ENCODE measurements at places on chromosomes 4 and X.

GRCh38 chr4:15655223-15656037, at the start of gene FBXL5:
FBXL5 (minus strand) TSS chr4:15655357; CDS start chr4:15655287, 70 bp downstream.
- DNase-seq: peak; percentile 28

- DNase-seq: peak; percentile 90
These were observed 8.5 kb upstream of the ERCC6L start for GRCh38 chrX:72247206-72247942.

GRCh38 chrX:134241960-134242619, 5.1 kb downstream of the CCDC160 start:
- no peak for DNase-seq

GRCh38 chr4:47406408-47406807, 57.1 kb downstream of the COMMD8 start:
- DNase-seq: no peak

GRCh38 chrX:71650333-71650969, 16.9 kb upstream of the LOC101059915 start:
- no peak for DNase-seq

DNA sequence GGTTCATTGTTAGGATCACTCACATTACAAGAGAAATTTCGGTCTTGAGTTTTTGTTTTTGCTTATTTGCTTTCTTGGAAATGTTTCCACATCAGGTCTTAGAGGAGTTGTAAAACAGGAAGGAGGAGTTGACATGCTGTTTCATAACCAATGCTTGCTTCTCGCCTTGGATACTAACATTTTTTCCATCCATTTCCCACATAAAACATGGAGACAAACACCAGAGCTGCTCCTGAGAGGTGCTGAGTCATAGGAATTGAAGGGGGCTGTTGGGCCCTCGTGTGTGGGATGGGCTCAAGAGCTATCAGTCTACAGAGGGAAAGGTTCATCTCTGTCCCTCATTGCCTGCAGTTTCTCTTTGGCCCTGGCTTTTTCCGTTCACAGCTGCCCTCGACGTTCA, 29.9 kb downstream of the TBL1X start:
- no peak for DNase-seq

GRCh38 chr4:150006197-150006596, 72.0 kb upstream of the DCLK2 start:
- no peak for DNase-seq

GRCh38 chr4:6589444-6589843, 14.5 kb downstream of the MAN2B2 start:
- DNase-seq: no peak

DNA sequence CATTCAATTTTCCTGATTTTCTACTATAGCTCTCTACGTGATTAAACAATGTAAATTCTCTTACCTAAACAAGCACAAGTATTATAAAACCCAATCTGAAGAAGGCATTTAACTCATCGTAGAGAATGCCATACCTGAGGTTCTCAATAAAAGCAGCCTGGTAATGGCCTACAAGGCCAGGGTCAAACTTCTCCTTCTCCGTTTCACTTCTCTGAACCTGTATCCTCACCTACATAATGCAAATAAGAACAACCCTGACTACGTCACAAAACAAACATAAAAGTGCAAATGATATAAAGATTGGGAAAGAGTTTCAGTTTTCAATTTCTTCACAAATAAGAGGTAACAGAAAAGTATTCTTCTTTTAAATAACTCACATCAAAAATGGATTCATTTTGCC, 55.6 kb upstream of the STS start:
- no peak for DNase-seq

GRCh38 chr4:67684839-67685531, 16.0 kb downstream of the UBA6 start:
- DNase-seq: no peak

DNA sequence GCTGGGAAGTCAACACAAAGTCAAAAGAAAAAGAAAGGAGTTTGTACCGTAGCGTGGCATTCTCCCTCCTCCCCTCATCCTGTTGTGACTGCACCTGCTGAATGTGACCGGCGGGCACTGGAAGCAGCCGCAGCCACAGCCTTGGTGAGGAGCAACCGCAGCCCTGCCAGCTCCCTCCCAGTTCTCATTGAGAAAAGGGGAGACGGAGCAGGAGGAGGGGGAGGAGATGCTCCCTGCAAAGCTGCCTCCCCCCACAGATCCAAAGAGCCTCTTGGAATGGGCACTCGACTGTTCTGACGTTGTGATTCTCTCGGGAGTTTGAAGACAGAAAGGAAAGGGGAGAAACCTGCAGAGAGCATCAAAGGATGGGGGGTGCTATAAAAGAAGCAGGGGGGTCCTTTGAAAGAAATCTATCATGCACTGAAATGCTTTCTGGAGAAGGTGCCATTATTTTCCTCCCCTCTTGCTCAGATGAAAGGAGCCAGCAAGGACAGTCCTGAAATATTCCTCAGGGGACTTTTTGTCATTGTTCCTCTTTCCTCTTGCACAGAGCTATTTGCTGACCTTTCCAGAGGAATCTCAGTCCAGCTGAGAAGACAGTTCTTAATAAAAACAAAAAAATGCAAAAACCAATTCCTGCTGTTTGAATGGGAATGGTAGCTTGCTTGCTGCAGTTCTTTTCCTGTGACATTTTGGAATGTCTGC, 429.7 kb downstream of the MAPK10 start:
- no peak for DNase-seq

DNA sequence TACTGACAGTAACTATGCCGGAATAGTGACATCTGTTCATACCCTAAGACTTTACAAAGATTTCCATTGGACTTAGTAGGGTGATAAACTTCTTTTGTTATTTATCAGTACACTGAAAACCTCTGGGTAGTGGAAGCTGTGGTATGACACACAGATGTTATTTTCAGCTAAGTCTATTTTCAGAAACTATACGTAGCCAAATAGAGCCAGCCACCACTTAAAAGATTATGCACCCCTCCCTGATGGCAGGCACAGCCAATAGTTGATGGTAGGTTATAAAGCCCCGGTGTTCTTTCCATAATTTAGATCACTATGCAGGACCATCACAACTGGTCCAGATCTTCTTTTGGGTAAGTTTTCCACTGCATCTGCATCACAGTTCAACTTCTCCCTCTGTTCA, 1603.2 kb upstream of the PABPC4L start:
- no peak for DNase-seq

GRCh38 chr4:98993419-98994071, 2.0 kb upstream of the METAP1 start:
- DNase-seq: no peak

GRCh38 chrX:87468941-87469340, 48.7 kb upstream of the KLHL4 start:
- no peak for DNase-seq

- DNase-seq: no peak
These were observed 208.5 kb downstream of the PPP4R3C start for GRCh38 chrX:27254656-27255055.

DNA sequence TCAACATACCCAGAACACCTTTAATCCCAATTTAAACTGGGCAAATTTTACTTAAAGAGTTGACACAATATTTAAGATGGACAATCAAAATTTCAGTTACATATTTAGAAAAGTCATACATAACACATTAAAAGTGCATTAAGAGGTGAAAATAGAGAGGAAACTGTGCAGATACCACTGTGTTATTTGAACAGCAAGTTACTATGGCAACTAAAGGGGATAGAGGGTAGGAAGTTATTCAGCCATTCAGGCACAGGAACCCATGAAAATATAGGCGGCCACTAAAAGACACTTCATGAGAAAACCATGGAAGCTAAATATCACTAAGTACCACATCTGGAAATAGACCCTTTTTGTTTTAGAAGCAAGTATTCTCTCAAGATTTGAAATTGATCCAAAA, 75.1 kb downstream of the PDGFC start:
- no peak for DNase-seq

DNA sequence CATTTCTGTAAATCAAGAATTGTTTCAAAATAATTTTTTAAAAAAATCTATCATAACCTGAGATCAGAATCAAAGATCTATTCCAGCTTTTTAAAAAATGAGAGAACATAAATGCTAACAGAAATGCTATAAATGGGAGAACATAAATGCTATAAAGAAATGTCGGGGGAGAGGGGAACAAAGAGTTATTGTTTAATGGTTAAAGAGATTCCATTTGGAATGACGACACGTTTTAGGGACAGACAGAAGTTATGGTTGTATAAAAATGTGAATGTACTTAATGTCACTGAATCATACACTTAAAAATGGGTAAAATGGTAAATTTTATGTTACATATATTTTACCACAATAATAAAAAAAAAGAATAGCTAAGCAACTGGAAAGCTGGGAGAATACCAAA, 127.1 kb downstream of the ATRX start:
- DNase-seq: no peak

GRCh38 chrX:77668391-77669237, 117.4 kb downstream of the ATRX start:
- DNase-seq: no peak

DNA sequence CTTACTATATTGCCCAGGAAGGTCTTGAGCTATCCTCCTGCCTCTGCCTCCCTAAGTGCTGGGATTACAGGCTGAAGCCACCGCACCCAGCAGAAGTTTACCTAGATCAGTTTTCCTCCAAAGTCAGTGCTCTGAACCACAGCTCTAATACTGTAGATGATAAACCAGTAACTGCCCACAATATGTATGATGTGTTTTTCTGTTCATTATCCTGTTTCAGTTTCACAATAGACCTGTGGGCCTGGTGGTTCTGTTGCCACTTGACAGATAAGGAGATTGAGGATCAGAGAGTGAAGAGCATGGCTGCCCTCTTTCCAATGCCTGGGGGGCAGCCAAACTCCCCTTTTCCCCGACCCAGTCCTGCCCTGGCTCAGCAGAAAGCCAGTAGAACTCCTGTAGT, 87.0 kb downstream of the EFNB1 start:
- no peak for DNase-seq

DNA sequence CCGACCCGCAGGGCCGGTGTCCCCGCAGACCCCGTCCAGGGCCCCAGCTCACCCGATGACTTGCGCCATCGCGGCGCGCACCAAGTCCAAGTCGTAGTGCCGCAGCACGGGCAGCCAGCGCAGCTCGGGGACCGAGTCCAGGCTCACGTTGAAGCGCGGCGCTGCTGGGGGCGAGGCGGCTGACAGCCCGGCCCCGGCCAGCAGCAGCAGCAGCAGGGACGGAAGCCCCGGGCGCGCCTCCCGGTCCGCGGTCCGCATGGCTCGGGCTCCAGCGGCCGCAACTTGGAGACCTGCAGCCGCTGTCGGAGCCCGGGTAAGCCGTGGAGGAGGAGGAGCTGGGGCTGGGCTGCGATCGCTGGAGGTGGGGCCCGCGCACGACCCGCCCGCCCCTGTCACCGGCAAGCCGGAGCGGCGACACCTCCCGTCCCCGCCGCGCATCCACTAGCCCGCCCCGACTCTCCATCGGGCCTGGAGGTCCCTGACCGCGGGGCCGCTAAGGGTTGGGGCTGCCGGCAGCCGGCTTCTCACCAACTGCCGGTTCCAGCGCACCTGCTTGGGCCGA, at the start of gene NAAA:
NAAA (minus strand) TSS at position 322 of the 562 bp plus-strand sequence; CDS start at position 258, 64 bp downstream.
- DNase-seq: peak; percentile 52

- no peak for DNase-seq
These were observed 102.3 kb downstream of the F11 start for GRCh38 chr4:186368281-186368680.

DNA sequence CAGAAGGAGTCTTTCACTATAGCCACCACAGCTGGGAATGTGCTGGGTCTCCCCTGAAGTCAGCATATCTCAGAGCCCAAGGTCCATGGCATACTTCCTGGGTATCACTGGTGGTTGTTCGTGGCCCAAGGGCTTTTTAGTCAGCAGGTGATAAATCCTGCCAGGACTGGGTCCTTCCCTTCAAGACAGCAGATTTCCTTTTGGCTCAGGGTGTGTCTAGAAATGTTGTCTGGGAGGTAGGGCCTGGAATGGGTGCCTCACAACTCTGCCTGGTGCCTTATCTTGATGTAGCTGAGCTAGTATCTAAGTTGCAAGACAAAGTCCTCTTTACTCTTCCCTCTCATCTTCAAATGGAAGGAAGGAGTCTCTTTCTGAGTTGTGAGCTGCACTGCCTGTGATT, 102.4 kb upstream of the TMLHE start:
- no peak for DNase-seq

DNA sequence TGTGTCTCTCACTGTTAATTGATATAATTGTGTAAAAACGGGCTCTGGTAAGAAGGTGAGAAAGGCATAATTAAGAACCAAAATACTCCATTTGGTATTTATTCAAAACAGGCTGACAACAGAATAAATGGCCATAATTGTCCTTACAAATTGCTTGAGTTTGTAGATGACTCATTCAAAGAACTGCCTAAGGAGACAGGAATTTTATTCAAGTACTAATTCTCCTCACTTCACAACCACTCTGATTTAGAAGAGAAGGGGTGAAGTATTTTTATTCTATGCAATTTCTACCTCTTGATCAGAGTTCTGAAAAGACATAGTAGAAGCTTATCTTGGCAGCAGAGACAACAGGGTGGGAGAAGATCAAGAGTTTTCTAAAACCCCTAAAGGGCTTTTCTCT, 43.1 kb downstream of the ATP11C start:
- DNase-seq: no peak

DNA sequence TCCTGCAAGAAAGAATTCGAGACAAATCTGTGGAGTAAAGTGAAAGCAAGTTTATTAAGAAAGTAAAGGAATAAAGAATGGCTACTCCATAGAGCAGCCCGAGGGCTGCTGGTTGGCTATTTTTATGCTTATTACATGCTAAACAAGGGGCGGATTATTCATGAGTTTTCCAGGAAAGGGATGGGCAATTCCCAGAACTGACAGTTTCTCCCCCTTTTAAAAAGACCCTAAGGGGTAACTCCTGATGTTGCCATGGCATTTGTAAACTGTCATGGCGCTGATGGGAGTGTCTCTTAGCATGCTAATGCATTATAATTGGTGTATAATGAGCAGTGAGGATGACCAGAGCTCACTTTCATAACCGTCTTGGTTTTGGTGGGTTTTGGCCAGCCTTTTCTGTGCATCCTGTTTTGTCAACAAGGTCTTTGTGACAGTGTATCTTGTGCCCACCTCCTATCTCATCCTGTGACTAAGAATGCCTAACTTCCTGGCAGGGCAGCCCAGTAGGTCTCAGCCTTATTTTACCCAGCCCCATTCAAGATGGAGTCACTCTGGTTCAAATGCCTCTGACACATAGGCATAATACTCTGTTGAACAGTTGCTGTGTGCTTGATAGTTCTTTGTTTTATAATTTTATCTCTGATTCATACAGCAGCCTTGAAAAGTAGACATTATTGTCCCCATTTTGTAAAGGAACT, 25.8 kb downstream of the GAB1 start:
- DNase-seq: no peak

GRCh38 chr4:152160225-152160800, 375.6 kb downstream of the FBXW7 start:
- DNase-seq: no peak
